ENCODE measurements at places on chromosomes 7 and 10. TPM values are rescaled to one million over a fixed set of nuclear protein-coding genes. Genes with fewer than 3 reads are reported as not detected.

- H3K4me3 ChIP-seq, result no peak overlapping the region
- no peaks in the 10 kb centered on the region for H3K27me3 ChIP-seq
- H3K27ac ChIP-seq, result peak overlapping the region; percentile 95
- DNase-seq, result no peak
- H3K36me3 ChIP-seq, result peaks cover 2% of the 10 kb centered on the region
Observed at GRCh38 chr10:49178489-49179471, 9.4 kb downstream of the TMEM273 start.

DNA sequence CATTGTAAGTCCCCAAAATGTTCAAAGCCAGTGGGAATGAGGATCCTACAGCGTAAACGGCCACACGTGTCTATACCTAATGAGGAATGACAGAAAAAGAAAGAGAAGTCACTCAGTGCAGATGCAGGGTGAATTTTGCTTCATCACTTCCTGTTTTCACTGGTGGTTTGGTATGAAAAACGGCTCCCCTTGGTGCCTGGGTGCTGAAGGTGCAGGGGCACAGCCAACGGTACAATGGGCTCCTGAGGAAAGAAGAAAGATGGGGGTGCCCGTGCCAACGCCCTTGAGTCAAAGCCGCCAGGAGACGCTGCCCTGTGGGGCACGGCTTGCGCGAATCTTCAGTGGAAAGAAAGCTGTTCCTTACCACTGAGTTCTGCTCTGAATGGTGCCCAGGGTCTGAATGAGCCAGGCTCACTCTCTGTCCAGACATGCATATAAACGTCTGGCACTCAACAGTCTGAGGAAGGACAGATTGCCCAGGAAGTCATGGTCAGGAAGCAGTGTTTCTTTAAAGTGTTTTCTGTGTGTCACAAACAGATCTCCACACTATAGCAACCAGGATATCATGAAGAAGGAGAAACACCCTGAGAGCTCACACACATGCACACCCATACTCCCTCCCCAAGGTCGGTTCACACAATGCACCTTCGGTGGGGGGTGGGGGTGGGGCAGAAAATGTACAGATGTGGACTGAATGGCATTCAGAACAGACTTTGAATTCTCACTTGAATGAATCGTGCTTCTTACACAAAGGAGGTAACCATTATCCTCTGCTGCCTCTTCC lies 105.8 kb downstream of the ELMO1 start:
- peak overlapping the region; percentile 98 for H3K27ac ChIP-seq
- DNase-seq, result peak; percentile 59
- no peaks in the 10 kb centered on the region for H3K27me3 ChIP-seq
- H3K4me1 ChIP-seq, result peaks cover 85% of the 10 kb centered on the region
- H3K4me3 ChIP-seq, result peak overlapping the region; percentile 98

DNA sequence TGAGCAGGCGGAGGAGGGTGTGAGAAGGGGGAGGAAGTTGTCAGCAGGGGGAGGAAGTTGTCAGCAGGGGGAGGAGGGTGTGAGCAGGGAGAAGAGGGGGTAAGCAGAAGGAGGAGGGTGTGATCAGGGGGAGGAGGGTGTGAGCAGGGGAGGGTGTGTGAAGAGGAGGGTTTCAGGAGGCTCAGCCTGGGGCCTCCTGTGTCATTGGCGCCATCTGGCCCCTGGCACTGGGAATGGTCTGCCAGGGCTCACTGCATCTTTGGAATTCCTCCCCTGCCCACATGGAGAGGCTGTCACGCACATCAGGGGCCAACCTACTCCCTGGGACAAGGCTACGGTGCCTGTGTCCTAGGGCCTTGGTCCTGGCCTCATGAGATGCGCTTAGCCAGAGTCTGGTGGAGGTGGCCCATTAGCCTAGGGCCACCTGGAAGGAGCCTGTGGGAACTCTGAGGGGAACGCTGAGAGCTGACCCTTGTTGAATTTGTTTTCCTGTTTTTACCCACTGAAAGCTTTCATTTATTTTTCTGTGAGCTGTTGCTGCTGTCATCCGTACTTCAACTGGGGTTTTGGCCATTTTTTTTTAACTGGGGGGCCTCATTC lies 18.0 kb downstream of the CAMK2B start:
- H3K4me3 ChIP-seq, result no peak overlapping the region
- H3K27ac ChIP-seq, result no peak overlapping the region
- DNase-seq, result peak; percentile 2
- H3K36me3 ChIP-seq, result no peaks in the 10 kb centered on the region
- peaks cover 13% of the 10 kb centered on the region for H3K27me3 ChIP-seq

Gene SLC39A12
- total RNA-seq, result not detected

Gene SLIT1
- 0.24 TPM for total RNA-seq

DNA sequence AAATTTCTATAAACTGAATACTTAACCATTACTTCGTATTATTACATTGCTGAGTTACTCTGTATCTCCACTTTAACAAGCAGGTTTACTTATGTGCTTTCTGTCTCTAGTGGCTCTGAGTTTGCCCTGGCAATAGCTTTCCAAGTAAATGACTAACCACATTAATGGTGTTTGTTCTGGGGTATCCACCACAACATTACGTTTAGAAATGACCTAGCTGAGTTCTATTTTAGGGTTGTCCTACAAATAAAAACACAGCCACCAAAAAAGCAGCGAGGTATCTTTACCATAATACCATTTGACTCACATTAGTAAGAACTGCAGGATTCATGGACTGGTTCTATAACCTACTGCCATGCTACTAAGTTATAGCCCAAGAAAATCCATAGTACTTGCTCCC lies 83.1 kb downstream of the HIBADH start:
- no peak for DNase-seq
- no peak overlapping the region for H3K27ac ChIP-seq
- no peaks in the 10 kb centered on the region for H3K27me3 ChIP-seq
- H3K36me3 ChIP-seq, result peaks cover 2% of the 10 kb centered on the region

GRCh38 chr10:78756604-78757343 lies 312.0 kb upstream of the ZMIZ1 start:
- peaks cover 22% of the 10 kb centered on the region for H3K27me3 ChIP-seq
- no peak overlapping the region for H3K4me3 ChIP-seq
- no peak overlapping the region for H3K27ac ChIP-seq
- DNase-seq, result no peak
- H3K36me3 ChIP-seq, result no peaks in the 10 kb centered on the region

GRCh38 chr7:12199363-12199762 lies 11.7 kb upstream of the TMEM106B start:
- no peaks in the 10 kb centered on the region for H3K36me3 ChIP-seq
- no peak for DNase-seq
- no peaks in the 10 kb centered on the region for H3K4me1 ChIP-seq
- H3K4me3 ChIP-seq, result no peak overlapping the region

- no peak overlapping the region for H3K27ac ChIP-seq
- peaks cover 65% of the 10 kb centered on the region for H3K27me3 ChIP-seq
- H3K4me1 ChIP-seq, result peaks cover 15% of the 10 kb centered on the region
- H3K4me3 ChIP-seq, result peak overlapping the region; percentile 72
- H3K36me3 ChIP-seq, result no peaks in the 10 kb centered on the region
Observed at GRCh38 chr10:13892001-13892491, 305.3 kb downstream of the PRPF18 start.

- no peak for DNase-seq
- peaks cover 49% of the 10 kb centered on the region for H3K27me3 ChIP-seq
- peak overlapping the region; percentile 46 for H3K27ac ChIP-seq
- H3K36me3 ChIP-seq, result peaks cover 2% of the 10 kb centered on the region
- H3K4me1 ChIP-seq, result peaks cover 26% of the 10 kb centered on the region
- no peak overlapping the region for H3K4me3 ChIP-seq
Observed at GRCh38 chr10:22343731-22344130, 1.6 kb upstream of the SPAG6 start.

DNA sequence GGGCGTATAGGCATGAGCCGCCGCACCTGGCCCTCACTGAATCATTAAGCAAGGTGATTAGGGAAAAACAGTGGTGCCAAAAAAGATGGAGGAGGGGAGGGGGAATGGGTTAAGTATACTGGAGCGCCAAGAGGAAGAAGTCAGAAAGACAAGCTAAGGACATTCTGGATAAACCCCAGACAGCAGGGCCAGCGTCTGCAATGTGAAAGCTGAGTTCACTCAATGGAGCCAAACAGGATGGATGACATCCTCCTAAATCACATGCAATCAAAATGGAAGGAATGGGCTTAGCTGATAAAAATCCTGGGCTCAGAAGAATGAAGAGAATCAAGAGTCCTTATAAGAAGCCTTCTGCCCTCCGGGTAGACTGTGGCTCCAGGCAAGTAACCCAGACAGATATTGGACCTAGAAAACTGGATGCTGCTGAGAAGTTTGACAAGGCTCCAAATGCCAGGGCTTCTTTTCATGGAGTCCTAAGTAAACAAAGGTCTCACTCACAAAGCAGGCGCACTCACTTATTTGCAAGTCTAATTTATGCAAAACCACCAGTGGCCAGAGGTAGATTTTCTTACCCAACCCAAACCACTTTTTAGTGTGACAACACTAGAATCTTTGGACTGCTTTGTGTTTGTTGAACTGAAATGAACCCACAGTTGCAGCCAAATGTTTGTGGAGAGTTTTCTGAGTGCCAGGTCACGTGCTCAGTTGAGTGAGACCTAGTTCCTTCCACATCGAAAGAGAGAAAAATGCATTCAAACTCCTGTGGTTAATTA lies 519.1 kb upstream of the AUTS2 start:
- H3K27me3 ChIP-seq, result no peaks in the 10 kb centered on the region
- H3K4me1 ChIP-seq, result no peaks in the 10 kb centered on the region
- H3K4me3 ChIP-seq, result no peak overlapping the region
- no peak overlapping the region for H3K27ac ChIP-seq
- H3K36me3 ChIP-seq, result no peaks in the 10 kb centered on the region

DNA sequence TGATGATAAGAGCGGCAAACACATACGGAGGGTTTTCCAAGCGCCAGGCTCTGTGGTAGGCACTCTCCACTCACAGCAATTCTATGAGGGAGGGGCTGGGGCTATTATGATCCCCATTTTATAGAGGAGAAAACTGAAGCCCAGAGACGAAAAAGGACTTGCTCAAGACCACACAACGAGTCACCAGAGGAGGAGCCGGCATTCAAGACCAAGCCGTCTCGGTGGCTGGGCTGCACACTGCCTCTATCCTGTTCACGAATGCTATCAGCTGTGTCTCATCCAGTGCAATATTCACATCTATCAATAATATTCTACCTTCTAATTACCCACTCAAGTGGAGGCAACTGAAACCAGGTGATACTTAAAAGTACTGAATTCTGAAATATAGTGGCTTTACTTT lies 67.8 kb upstream of the NMT2 start:
- no peak for DNase-seq
- H3K27ac ChIP-seq, result no peak overlapping the region
- peaks cover 3% of the 10 kb centered on the region for H3K27me3 ChIP-seq

DNA sequence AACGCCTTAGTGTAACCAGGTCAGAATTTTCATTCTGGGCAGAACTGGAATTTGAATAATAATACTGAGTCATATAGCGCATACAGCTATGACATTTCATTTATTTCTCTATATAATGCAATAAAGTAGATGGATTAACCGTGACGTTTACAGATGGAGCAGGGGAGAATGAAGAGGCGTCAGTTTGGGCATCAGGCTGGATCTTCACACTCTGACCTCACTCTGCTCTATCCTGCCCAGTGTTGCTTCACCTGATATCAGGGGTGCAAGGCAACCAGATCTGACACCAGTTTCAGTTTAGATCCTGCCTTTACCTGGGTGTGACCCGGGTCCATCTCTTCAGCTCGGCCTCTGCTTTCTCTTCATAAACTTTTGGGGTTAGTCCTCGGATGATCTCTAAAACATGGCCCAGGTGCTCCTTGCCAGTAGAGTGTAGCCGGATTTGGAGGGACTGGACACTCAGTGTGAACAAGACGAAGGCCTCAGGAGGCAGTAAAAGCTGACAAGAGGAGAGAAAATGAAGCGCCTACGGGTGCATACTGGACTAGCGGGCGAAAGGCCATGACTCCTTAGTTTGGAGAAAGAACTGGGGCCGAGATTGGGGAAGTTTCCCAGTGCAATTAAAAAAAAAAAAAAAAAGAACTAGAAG lies 1.4 kb upstream of the ZYX start:
- peaks cover 37% of the 10 kb centered on the region for H3K4me1 ChIP-seq
- DNase-seq, result no peak
- peak overlapping the region; percentile 85 for H3K27ac ChIP-seq
- H3K4me3 ChIP-seq, result peak overlapping the region; percentile 86
- no peaks in the 10 kb centered on the region for H3K36me3 ChIP-seq
- no peaks in the 10 kb centered on the region for H3K27me3 ChIP-seq

Gene SKIDA1
- 0.60 TPM for total RNA-seq

DNA sequence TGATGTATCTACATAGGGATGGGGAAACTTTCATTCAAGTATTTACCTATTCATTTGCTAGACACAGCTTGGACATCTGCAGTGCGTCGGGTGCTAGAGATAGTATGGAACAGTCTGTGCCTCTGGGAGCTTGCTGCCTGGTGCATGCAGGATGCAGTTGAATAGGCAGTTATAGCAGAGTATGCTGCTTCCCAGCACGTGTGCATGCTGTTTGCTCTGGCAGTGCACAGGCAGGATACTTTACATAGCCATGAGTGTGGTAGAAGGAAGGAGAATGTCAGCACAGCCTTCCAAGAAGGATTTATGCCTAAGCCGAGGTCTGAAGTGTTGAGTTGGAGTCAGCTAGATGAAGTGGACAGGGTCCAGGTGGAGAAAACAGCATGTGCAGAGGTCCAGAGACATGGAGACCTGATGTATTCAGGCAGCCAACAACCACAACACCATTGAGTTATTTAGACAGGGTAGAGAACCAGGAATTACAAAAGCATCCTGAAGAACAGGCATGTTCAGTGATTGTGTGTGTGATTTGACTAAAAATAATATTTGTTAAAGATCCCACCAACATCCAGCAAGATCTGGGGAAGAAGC lies 8.1 kb downstream of the MAP3K8 start:
- no peaks in the 10 kb centered on the region for H3K27me3 ChIP-seq
- DNase-seq, result no peak
- H3K4me3 ChIP-seq, result no peak overlapping the region
- H3K36me3 ChIP-seq, result peaks cover 92% of the 10 kb centered on the region

DNA sequence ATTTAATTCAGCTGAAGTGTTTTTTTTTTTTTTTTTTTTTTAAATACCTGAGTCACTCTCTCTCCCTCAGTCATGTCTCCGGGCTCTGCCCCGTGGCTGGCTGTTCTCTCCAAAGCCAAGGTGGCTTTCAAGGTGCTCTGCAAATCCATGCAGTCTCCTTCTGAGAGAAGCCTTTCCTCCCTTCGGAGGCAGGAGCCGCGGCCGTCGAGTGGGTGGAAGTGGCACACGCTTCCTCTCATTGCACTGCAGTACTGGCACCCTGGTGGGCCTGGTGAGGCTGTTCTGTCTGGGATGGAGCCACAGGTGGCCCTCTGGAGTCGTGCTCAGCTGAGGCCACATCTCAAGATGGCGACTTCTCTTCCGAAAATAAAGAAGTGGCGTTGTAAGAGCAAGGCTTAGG lies 221.8 kb downstream of the GLRX3 start:
- no peaks in the 10 kb centered on the region for H3K4me1 ChIP-seq
- no peak overlapping the region for H3K27ac ChIP-seq
- H3K36me3 ChIP-seq, result no peaks in the 10 kb centered on the region
- H3K4me3 ChIP-seq, result no peak overlapping the region
- DNase-seq, result no peak

- H3K27me3 ChIP-seq, result peaks cover 6% of the 10 kb centered on the region
- H3K27ac ChIP-seq, result no peak overlapping the region
- H3K4me3 ChIP-seq, result no peak overlapping the region
- no peak for DNase-seq
Observed at GRCh38 chr7:55052081-55052480, 33.3 kb downstream of the EGFR start.

GRCh38 chr7:93262535-93262934 lies 30.4 kb downstream of the VPS50 start:
- no peaks in the 10 kb centered on the region for H3K27me3 ChIP-seq
- H3K27ac ChIP-seq, result no peak overlapping the region
- H3K4me3 ChIP-seq, result no peak overlapping the region
- no peaks in the 10 kb centered on the region for H3K4me1 ChIP-seq
- H3K36me3 ChIP-seq, result peaks cover 58% of the 10 kb centered on the region

Gene TEX47
- total RNA-seq, result not detected

GRCh38 chr7:29857654-29858053 lies 51.3 kb downstream of the WIPF3 start:
- no peak overlapping the region for H3K27ac ChIP-seq
- no peaks in the 10 kb centered on the region for H3K4me1 ChIP-seq
- H3K4me3 ChIP-seq, result no peak overlapping the region
- no peak for DNase-seq
- H3K36me3 ChIP-seq, result no peaks in the 10 kb centered on the region
- H3K27me3 ChIP-seq, result peaks cover 10% of the 10 kb centered on the region

All from activated B cell treated with CpG ODN at 0.5 μM for 24 hours (primary cell).